Stimulated activated CD8-positive, alpha-beta memory T cell treated with anti-CD3 and anti-CD28 coated beads, Interleukin-15, amount 100 ng/mL, for 1 hour (primary cell): ENCODE measurements at places on chromosomes 11 and 22.

- DNase-seq: no peak
Observed at GRCh38 chr11:67523556-67524479, 572 bp upstream of the CABP2 start.

DNA sequence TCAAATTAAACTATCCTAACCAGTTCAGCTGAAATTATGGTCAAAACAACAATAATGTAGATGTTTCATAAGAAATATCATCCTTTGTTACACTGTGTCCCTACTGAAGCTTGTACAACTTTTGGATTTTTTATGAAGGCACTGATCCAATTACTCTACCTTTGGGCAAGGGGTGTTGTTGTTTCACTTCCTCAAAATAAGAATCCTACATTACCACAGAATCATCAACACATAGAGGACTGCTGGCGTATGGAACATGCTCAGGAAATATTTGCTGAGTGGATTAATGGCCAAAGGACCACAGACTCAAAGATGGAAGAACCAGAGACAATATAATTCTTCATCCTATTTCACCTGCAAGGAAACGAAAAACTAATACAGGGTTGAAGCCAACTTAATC lies 907.5 kb upstream of the CCDC90B start:
- DNase-seq: no peak

- DNase-seq: no peak
Observed at GRCh38 chr22:21051831-21052400, 6.2 kb downstream of the LRRC74B start.

DNA sequence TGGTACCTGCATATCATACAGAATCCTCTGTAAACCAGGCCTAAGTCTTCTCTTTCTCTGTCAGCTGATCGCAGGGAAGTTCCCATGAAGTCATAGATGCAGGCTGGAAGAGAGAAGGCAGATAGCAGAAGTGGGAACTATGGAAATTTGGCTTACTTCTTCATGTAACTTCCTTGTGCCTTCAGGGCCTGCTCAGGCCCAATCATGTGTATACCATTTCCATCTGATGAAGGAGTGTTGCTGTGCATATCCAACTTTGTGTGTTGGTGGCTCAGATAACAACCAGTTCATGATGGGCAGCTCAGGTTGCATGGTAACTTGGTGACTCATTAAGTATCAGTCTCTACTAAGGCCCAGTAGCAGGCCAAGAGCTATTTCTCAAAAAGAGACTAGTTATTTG lies 53.1 kb upstream of the CEP295 start:
- no peak for DNase-seq

- no peak for DNase-seq
Observed at GRCh38 chr22:25702571-25703167, 39.3 kb upstream of the MYO18B start.

DNA sequence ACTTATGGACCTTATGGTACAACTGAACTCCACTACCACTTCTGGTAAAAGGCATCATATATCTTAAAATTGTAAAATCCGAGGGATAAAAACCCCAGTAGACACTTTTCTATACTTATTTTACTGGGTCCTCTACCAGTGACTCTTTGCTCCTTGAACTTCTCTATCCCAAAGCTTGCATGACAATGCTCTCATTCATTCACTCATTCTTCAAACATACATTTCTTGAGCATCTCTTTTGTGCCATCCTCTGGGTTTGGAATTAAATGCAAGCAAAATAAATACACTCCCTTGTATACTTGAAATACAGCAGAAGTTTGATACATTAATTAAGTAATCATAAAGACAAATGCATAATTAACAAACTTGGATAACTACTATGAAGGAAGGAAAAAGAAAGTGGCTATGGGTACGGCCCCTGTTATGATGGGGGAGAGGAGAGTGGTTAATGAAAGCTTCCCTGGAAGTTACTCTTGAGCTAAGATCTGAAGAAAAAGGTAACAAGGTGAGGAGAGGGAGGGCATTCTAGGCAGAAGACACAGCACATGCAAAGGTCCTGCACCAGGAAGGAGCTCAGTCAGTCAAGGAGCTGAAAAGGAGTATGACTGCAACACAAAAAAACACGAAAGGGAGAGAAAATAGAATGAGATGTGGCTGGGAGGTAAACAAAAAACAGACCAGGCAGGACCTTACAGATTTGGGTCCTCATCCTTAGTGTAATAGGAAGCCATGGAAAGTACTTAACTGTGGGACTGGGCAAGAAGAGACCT lies 8.0 kb downstream of the MPZL3 start:
- no peak for DNase-seq

- DNase-seq: no peak
Observed at GRCh38 chr11:92278791-92279433, 54.3 kb downstream of the FAT3 start.

DNA sequence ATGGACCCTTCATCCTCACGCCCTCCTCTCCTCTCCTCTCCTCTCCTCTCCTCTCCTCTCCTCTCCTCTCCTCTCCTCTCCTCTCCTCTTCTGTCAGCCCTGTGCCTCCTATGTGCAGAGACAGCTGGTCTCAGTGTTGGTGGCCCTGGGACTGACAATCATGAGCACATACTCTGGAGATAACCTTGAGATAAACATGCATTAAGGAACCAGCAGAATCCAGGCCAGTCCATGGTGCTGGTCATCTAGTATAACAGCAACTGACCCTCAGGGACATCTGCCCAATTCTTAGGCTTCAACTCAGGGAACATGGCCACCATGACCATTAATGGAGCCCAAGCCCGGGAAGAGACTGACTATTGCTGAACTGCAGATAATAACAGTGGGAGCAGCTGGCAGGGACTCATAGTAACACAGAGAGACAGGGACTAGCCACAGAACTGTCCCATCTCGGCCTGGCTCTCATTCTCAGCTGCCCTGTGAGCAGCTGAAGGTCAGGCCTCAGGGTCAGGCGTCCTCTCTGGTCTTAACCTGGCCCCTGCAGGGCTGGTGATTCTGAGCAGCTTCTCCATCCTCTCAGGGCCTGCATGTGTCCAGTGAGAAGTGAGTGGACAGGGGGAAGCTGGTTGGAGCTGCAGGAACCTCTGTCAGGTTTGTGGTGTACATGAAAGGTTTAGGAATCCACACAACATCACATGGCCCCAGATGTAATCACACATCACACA lies 45.4 kb downstream of the GGTLC2 start:
- no peak for DNase-seq

DNA sequence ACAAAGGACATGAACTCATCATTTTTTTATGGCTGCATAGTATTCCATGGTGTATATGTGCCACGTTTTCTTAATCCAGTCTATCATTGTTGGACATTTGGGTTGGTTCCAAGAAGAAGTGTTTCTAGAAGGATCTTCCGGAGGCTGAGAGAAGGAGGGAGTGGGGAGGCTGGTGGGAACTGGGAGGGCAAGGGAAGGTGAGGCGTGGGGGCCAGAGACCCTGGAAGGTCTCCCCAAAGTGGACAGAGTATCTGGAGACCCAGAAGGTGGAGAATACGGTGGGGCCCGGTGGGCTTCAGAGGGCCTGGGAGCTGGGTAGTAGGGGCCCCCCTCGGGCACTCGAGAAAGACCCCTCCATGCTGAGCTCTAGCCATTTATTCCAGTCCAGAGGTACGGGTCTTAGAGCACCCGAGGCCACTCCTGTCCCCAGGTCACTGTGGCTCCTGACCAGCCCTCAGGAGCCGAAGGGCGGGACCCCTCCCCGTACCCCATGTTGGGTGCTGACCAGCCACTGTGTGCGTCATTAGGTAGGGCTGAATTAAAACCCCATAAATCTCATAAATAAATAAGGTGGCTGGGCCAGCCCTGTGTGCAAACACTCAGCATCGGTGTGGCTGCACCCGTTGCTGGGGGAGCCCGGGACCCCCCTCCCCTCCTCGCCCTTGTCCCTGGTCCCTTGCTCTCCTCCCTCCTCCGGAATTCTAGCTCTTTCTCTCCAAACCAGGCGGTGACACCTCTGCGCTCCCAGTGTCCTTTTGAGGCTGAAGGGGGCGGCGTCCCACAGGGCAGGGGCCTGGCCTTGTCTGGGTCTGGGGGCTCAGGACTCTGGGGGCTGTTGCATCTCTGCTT lies 38.8 kb upstream of the MUC5AC start:
- DNase-seq: no peak

DNA sequence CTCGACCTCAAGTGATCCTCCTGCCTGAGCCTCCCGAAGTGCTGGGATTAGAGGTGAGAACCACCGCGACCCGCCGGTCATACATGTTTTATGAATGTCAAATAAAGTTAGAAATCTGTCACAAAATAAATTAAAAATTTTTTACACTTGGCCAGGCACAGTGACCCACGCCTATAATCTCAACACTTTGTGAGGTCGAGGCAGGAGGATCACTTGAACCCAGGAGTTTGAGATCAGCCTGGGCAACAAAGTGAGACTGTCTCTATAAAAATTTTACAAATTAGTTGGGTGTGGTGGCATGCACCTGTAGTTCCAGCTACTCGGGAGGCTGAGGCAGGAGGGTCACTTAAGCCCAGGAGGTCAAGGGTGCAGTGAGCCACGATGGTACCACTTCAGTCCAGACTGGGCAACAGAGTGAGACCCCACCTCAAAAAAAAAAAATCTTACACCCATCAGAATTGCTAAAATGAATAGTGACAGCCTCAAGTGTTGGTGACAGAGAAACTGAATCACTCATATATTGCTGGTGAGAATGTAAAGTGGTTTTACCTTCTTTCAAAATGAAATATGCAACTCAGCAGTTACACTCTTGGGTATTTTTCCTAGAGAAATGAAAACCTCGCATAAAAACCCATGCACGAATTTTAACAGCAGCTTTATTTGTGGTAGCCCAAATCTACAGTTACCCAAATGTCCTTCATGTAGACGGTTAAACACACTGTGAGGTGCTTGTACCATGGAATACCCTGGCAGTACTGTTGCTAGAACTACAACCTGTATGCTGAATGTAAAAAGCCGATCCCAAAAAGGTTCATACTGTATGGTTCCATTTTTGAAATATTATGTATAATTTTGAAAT lies 55.4 kb downstream of the MED15 start:
- no peak for DNase-seq

DNA sequence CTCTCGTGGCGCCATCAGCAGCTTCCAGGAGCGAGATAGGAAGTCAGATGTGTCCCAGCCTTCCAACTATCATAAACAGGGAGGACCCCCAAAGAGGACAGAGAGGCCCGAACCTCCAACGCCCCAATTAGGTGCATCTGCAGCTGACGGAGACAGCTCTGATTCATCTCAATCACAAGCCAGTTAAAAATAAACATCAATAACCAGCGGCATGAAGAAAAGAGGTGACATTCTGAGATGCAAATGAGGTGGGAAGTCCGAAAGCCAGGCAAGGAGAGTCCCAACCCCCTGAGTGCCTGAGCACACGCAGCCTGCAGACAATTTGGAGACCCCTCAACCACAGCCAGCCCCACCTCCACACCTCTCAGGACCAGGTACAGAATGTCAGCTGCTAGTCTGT lies 28.1 kb upstream of the IGSF9B start:
- DNase-seq: no peak

DNA sequence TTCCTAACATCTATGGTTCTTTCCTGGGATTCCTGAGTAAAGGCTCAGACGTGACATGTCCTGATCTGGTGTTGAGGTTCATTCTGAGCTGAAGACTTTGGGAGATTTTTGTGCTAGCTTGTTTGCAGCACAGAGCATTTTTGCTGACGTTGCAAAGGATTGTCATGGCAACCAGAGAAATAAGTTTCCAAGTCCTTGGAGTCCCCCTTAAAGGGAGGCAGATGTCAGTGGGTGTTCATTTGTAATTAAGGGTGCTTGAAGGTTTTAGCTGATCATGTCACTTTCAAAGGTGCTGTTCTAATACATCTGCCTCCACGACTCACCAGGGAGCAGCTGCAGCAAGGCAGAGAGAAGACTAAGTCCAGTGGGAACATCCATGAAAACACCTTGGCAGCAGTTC lies 5.4 kb upstream of the SYN3 start:
- no peak for DNase-seq

GRCh38 chr11:114090225-114090910 lies 30.9 kb downstream of the ZBTB16 start:
- no peak for DNase-seq

GRCh38 chr11:126507646-126508045 lies 152.2 kb downstream of the ST3GAL4 start:
- DNase-seq: no peak

DNA sequence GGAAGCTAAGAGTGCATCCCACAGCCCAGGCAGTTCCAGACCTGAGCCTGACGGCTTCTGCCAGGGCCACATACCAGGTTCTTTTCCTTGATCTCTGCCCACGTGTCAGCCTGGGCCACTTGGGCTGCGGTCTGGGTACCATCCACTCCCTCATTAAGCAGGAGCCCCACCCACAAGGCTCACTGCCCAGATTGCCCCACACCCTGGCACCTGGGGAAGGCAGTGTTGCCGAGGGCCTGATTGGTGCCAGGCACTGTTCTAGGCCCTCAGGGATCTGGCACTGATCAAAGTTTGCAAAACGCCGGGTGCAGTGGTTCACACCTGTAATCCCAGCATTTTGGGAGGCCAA lies 15.4 kb downstream of the GGA1 start:
- no peak for DNase-seq

- no peak for DNase-seq
Observed at GRCh38 chr11:6584528-6584927, 18.9 kb downstream of the RRP8 start.

DNA sequence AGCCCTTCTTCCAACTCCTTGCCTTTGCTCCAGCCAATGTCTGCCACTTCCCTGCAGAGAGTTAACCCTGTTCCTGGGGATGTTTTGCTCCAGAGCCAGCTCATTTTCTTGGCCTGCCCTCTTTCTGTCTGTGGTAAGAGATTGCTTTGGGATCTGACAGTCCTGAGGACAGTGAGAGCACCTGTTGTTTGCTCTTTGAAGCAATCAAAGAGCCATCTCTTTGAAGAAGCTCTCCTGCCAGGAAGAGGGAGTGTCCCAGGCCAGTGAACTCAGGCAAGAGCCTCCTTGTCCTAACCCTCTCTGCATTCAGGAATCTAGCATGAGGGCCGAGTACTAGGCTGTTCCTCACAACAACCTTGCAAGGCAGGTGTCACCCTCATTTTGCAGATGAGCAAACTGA lies 42.2 kb downstream of the TRAF6 start:
- DNase-seq: no peak

DNA sequence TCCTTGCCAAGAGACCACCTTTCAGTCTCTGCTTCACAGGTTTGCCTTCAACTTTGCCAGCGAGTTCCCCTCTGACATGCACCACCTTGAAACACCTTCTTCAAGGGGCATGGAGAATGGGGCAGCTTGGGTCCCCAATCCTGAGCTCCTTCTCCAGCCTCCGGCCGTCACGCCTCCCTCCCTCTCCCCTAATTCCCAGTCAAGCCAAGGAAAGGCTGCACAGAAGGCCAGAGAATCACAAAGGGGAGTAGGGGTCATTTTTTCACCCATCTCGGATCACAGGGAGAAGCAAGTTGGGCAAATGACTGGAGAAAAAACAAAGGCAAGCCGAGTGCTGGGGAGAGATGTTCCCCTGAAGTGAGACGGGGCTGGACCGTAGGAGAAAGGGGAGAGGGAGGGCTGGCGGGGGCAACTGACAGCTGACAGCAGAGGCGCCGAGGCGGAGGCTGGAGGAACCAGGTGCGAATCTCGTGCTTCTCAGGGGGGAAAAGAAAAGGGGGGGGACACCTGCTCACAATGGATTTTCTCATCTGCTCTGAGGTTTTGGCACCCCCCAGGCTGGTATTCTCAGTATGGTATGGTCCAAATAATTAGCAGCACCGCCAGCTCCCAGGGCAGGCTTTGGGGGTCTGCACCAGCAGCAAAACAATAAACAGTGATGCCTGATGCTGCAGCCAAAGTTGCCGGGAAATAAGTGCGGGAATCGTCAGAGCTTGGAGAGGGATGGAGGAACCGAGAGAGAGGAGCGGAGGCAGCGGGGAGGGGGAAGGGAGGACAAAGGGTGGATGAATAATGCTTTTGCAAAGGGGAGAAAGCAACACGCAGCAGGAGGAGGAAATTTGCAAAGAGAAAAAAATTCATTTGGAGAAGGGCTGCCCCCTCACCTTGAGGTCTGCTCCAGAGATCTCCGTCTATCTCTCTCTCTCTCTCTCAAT lies 644 bp downstream of the YPEL4 start:
- DNase-seq: no peak
